Uterine smooth muscle cell (primary cell): ENCODE measurements at places on chromosomes 2 and 18. TPM values are rescaled to one million over a fixed set of nuclear protein-coding genes. Genes with fewer than 3 reads are reported as not detected.

ALKAL2 gene
- total RNA-seq = not detected in 2 replicates

SERPINB5 gene
- total RNA-seq = not detected in 2 replicates

RGPD3 gene
- total RNA-seq = 0.33 and 0.37 TPM in 2 replicates

IL18R1 gene
- total RNA-seq = 0.12 and 0.33 TPM in 2 replicates

ALK gene
- under 0.01 TPM in 1 of 2 replicates, not detected in the other for total RNA-seq

DSG1 gene
- total RNA-seq = not detected in 2 replicates

SKOR2 gene
- total RNA-seq = not detected in 2 replicates

TGFA gene
- total RNA-seq = not detected in 2 replicates

PLGLB2 gene
- total RNA-seq = 0.33 and 2.1 TPM in 2 replicates

TMEM214 gene
- total RNA-seq = 38.7 and 45.9 TPM in 2 replicates

HRH4 gene
- under 0.01 and 0.12 TPM in 2 replicates for total RNA-seq

KCNJ3 gene
- total RNA-seq = 0.12 and 0.22 TPM in 2 replicates

IWS1 gene
- 46.9 and 51.2 TPM in 2 replicates for total RNA-seq

CYP27C1 gene
- not detected in 2 replicates for total RNA-seq

TXNDC9 gene
- total RNA-seq = 73.5 and 93.4 TPM in 2 replicates

TUBA4A gene
- total RNA-seq = 6.9 and 11.5 TPM in 2 replicates

FTCDNL1 gene
- 1.3 and 4.1 TPM in 2 replicates for total RNA-seq

TUBA3E gene
- not detected in 2 replicates for total RNA-seq

SOWAHC gene
- 16.3 and 17.2 TPM in 2 replicates for total RNA-seq

SEPTIN2 gene
- total RNA-seq = 328 and 388 TPM in 2 replicates

UGT1A9 gene
- not detected in 2 replicates for total RNA-seq

FSHR gene
- total RNA-seq = not detected in 2 replicates
